Foreskin keratinocyte (primary cell): ENCODE measurements at places on chromosomes 5 and 9. TPM values are rescaled to one million over a fixed set of nuclear protein-coding genes. Genes with fewer than 3 reads are reported as not detected.

DNA sequence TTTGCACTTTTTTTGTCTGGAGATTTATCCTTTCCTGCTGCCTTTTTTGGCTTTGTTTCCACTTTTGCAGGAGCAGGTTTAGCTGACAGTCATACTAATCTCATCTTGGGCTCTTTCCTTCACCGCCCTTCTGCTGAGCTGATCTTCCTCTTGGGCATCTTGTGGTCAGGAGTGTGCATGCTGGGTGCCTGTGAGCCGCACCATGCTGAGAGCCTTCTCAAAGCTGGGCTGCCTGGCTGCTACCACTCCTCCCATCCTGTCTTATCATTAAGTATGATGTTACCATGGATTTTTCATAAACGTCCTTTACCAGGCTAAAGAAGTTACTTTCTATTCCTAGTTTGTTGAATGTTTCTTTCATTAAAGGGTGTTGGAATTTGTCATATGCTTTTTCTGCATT is 49.5 kb upstream of the MCCC2 start:
- no peak for DNase-seq

- DNase-seq: no peak
Observed at GRCh38 chr9:72529531-72529930, 8.1 kb downstream of the TMC1 start.

DNA sequence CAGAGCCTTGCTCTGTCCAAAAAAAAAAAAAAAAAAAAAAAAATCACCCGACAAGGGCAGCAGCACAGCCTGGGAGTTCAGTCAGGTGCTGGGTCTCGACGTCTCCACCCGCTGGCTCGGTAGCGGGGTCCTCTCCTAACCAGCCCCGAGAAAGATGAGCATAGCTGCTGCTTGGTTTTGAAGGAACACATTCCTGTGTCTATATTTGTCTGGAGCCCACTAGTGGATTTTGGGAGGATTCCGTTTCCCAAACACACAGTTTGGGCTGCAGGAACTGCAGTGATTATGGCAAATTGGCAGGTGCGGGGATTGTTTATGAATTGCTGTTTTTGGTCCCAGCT is 1.2 kb downstream of the OTULINL start:
- no peak for DNase-seq

GRCh38 chr5:13664377-13664776 is 280.1 kb downstream of the DNAH5 start:
- DNase-seq: peak; percentile 97

DNA sequence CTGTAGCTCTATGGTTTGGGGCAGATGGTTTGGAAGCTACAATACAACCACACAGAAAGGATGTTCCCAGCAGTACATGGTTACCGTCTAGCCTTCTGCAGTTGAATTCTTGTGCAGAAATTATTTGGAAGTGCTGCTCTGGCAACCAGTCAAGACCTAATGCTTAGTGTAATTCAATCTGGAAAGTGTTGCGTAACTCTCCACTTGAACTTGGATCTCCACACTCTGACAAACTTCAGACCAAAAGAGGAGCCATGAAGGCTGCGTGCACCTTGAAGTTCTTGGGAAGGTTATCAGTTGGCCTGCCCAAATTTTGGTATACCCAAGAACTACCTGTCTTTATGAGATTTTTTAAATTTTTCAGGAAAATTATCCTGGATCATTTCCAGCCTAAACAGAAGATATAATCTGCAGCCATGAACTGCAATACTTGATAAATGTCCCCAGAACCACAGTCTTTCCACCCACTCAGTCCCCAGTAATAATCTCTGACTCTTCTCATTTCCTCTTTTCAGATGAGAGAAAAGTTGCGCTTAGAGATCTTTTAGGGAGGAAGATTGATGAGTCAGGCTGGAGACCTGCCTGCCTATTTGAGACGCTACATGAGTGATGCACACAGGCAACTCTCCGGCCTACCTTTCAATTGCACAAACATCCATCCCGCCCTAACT is 159.9 kb downstream of the FANCC start:
- no peak for DNase-seq

DNA sequence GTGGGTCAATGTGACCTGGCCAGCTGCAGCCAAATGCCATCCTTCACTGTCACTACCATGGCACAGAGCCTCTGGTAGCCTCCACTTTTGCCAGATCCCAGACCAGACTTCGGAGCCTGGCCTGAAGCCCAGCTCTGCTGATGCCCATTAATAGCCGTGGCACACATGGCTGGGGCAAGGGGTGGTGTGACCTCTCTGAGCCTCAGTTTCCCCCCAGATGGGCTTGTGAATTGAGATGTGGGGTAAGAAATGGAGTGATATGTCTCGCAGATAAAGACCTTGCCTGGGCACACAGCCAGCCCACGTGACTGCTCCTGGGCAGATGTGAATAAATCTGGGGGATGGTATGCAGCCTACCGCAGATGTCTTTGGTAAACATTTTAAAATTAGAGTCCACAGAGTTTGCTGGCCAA is 13.9 kb downstream of the SUSD3 start:
- DNase-seq: no peak

GRCh38 chr5:127826011-127826410 is 122.8 kb downstream of the CCDC192 start:
- DNase-seq: no peak

- no peak for DNase-seq
Observed at GRCh38 chr5:172185096-172185461, 2.9 kb downstream of the STK10 start.

DNA sequence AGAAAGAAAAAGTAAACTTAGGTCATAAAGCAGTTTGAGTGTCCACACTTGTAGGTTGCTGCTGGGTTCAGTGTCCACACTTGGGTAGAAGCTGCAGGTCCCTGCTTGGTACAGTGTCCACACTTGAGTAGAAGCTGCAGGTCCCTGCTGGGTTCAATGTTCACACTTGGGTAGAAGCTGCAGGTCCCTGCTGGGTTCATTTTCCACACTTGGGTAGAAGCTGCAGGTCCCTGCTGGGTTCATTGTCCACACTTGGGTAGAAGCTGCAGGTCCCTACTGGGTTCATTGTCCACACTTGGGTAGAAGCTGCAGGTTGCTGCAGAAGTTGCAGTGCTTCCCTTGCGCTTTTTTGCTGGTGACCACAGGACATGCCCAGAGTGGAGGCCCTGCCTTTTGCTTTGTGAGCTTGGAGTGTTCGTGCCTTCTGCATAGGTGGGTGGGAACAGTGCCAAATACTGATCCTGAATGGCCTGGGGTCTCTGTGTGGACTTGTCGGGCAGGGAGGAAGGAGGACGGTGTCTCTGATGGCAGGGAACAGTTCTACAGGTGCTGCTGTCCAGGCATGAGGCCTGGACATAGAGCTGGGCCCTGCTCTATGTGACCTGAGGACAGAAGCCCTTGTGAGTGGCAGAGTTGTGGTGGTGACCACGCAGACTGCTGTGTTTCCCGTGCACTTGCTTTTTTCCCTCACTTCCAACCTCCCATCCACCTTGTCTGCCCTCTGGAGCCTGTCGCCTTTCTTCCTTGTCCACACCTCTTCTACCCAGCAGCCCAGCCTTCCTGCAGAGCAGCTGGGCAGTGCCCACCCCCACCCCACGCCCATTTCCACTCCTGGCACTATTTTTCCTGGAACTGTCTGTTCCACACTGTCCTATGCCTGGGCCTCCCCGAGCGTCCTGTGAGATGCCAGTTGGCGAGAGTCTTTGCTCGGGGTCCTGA is 120.8 kb downstream of the EHMT1 start:
- no peak for DNase-seq

- DNase-seq: no peak
Observed at GRCh38 chr9:18798106-18798505, 234.9 kb downstream of the SAXO1 start.

DNA sequence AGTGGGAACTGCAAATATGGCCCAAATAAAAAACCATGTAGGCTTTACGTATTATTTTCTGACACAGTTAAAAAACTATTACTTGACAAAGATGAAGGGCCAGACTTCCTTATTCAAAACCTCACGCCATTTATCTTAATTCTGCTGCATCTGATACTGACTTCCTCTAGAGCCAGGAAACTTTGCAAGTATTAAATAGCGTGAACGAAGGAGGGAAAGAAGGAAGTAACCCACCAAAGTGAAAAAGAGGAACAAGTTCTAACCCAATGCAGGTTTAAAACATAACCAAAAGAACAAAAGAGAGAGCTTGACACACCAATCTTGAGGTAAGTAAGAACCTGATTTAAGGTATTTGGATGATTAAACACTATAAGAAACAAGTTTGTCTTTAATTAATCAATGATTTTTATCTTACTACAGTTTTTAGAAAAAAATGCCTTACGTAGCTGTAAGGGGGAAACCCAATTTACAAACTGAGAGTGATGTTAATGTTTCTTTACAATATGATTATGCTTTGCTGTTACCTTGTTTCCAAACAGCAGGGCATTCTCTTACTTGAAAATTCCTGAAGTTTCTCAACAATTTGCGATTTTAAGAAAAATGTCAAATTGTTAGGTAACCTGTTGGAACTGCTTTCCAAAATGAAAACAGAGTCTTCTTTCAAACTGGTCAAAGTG is at the start of gene GAPT:
Gene GAPT (plus strand): TSS at position 220 of the 677 bp plus-strand sequence. CDS start 3,102 bp downstream, outside the sequence.
- DNase-seq: no peak

DNA sequence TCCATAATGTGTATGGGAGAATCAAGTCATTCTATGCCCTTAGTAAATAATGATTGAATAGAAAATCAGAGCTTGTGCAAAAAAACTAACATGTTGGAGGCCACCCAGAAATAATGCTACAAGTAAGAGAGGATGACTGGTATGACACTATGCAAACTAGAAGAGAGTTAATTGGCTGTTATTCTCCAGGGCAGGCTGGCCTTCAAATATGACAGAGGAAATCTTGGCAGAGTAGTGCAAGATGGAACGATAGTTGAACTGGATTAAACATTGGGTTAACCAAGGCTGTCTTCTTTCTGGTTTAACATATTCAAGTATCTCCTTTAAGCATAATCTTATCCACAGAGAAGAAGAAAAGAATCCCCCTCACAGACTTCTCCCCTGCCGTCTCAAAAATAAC is 196.1 kb downstream of the MPDZ start:
- DNase-seq: no peak

DNA sequence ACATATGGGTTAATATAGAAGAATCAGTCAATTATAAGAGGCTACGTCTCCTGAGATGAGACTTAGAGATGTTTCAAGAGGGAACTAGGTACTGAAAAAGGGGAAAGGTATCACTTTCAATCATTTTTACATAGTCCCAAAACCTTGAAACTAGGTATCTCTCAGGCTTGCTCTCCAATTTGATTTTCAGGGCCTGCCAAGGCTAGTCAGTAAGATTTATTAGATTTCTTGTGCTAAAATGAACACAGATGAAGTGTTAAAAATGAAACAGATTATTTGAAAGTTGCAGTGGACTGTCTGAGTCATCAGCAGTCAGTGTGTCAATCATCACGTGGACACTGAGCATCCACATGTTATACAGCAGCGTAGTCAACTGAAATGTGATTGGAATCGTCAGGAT is 591.1 kb downstream of the DTWD2 start:
- DNase-seq: no peak

DNA sequence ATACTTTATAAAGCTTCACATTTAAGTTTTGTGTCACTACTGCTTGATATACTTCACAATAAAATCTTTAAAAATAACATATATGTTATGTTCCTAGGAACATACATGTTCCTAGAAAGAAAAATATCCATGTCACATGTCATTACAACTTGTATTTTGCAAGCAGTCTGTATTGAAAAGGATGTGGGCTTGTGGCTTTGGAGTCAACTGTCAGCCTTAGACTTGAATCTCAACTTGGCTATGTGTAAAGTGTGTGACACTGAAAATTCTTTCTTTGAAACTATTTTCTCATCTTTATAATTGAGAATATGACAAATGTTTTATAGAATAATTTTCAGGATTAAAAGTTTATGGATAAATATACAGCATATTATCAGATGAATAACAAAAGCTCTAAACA is 273.1 kb downstream of the KIAA0825 start:
- DNase-seq: no peak

DNA sequence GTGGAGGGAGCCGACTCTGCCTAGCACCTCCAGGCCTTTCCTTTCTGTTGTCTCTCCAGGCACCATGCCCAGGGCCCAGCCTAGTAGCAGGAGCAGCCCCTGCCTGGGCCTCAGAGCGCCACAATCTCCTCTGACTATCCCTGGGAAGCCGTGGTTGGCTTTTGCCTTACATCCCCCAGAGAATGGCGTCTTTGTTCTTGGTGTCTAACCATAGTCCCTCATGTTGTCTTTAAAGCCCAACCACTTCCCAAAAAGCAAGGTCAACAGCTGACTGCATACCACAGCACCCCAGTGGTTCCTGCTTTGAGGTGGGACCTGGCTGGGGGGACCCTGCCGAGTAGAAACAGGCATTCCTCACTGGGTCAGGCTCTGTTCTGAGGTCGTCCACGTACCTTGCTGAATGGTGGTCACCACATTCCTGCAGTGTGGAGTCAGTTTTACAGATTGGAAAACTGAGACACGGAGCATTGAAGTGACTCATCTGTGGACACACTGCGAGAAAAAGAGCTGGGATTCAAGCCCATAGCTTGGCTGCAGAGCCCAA is 13.7 kb upstream of the CERCAM start:
- no peak for DNase-seq

GRCh38 chr5:155729684-155730059 is 597.3 kb upstream of the SGCD start:
- no peak for DNase-seq

GRCh38 chr5:13567819-13568218 is 376.7 kb downstream of the DNAH5 start:
- peak; percentile 99 for DNase-seq

GRCh38 chr5:5298841-5299541 is 123.5 kb upstream of the ICE1 start:
- DNase-seq: no peak

GRCh38 chr5:113612060-113612496 is 98.6 kb downstream of the YTHDC2 start:
- DNase-seq: no peak

Gene PTPRD
- polyA plus RNA-seq: 0.01 TPM in 1 of 2 replicates, not detected in the other

Gene OR1J2
- not detected in 2 replicates for polyA plus RNA-seq

Gene SLC27A4
- polyA plus RNA-seq: 28.6 and 34.0 TPM in 2 replicates

Gene QRFP
- not detected in 2 replicates for polyA plus RNA-seq

Gene ZNF883
- polyA plus RNA-seq: 1.1 and 1.7 TPM in 2 replicates

Gene PTPN3
- 7.5 and 12.2 TPM in 2 replicates for polyA plus RNA-seq

Gene PCDHB8
- polyA plus RNA-seq: not detected in 2 replicates

Gene PCDHB9
- not detected in 2 replicates for polyA plus RNA-seq

Gene PRPF4
- 19.7 and 24.3 TPM in 2 replicates for polyA plus RNA-seq

Gene GRIN3A
- polyA plus RNA-seq: not detected in 2 replicates

Gene TTC23L
- polyA plus RNA-seq: not detected in 2 replicates

Gene BSPRY
- polyA plus RNA-seq: 0.03 and 0.06 TPM in 2 replicates

Gene PDCD1LG2
- polyA plus RNA-seq: 9.2 and 10.8 TPM in 2 replicates

Gene IFNA16
- polyA plus RNA-seq: not detected in 2 replicates

Gene PCDHGA7
- 0.04 TPM in 1 of 2 replicates, not detected in the other for polyA plus RNA-seq
